Stimulated activated CD4-positive, alpha-beta T cell treated with anti-CD3 and anti-CD28 coated beads, Interleukin-15, amount 100 ng/mL, for 1 hour (primary cell): ENCODE measurements at places on chromosomes 5 and 9.

GRCh38 chr5:21070858-21071257 is 1082.9 kb upstream of the CDH18 start:
- no peak for DNase-seq

- no peak for DNase-seq
These were observed 41.1 kb upstream of the DAP start for GRCh38 chr5:10801931-10802666.

- DNase-seq = no peak
These were observed 10.0 kb downstream of the TRIM14 start for GRCh38 chr9:98109052-98109451.

GRCh38 chr9:133558191-133559126 is 24.0 kb downstream of the ADAMTSL2 start:
- DNase-seq = no peak

DNA sequence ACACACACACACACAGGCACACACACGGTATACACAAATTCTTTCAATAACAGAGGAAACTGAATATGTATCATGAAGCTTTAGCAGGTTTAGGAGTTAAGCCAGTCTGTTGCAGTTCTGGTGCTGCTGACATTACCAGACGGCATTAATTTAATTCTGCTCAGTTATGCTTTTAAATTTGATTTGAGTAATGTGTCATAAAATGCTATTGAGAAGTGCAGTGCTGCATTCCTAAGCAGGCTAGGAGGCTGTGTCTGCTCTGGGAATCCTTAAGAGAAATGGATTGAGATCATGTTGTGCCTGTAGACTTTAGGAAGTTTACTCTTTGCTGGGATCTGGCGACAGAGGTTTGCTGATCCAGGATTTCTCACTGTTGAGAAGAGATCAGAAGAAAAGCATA is 733.8 kb downstream of the BRINP1 start:
- DNase-seq = no peak

GRCh38 chr5:177370488-177371119 is 12.9 kb downstream of the RGS14 start:
- no peak for DNase-seq

DNA sequence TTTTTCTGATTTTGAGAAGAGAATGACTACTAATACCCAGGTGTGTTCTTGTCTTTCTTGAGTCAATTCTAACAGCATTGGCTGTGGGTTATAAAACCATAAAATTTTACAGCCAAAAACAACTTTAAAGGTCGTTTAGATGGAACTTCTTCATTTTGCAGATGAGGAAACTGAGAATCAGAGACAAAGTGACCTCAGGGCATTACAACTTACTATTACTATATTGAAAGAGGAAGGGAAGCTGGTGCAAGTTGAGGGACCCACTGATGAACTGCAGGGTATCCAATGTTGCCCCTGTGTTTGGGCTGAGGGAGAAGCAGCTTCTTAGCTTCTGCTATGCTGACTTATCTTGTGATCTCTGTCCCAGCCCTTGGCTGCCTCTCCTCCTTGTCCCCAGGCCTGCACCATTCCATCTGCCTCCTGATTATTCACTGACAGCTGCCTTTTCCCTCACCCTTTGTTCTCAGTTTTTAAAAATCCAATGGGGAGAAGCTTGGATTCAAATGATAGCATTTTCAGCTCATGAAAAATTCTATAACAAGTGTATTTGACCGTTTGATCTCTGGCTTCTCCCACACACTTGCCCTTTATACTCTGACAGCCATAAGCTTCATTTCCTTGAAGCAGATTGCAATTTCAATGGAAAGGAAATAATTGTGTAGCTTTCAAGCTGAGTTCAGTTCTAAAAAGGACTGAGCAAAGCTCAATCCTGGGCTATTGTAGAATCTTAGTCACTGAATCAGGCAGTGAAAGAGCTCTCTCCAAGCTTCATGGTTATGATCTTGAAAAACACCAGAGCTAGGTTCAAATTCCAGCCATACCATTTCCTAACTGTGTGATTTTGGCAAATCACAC is 68.5 kb downstream of the TMC1 start:
- DNase-seq = no peak

GRCh38 chr5:126681970-126682369 is 81.2 kb downstream of the PHAX start:
- no peak for DNase-seq
